Stomach (tissue), 19 donors: ENCODE measurements at places on chromosomes 1 and 21. TPM values are rescaled to one million over a fixed set of nuclear protein-coding genes. Genes with fewer than 3 reads are reported as not detected.

GRCh38 chr21:44898851-44899767 lies 21.6 kb downstream of the ITGB2 start:
- no peak for DNase-seq
- no peaks in the 10 kb centered on the region for H3K27me3 ChIP-seq
- peaks cover 17% of the 10 kb centered on the region for H3K4me1 ChIP-seq
- H3K4me3 ChIP-seq: no peak overlapping the region
- H3K36me3 ChIP-seq: peaks cover 49% of the 10 kb centered on the region
- H3K27ac ChIP-seq: no peak overlapping the region

DNA sequence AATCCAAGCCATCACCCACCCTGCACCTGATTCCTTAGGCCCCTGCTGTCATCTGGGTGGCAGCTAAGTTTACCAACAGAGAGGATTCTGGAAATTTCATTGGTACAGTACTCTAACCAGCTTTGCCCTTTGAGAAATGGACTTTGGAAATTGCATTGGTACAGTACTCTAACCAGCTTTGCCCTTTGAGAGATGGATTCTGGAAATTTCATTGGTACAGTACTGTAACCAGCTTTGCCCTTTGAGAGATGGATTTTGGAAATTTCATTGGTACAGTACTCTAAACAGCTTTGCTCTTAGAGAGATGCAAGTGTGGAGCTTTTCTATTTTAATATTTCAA lies 42.5 kb downstream of the MAB21L3 start:
- no peaks in the 10 kb centered on the region for H3K36me3 ChIP-seq
- peaks cover 30% of the 10 kb centered on the region for H3K4me1 ChIP-seq
- H3K4me3 ChIP-seq: no peak overlapping the region
- no peaks in the 10 kb centered on the region for H3K27me3 ChIP-seq
- no peak overlapping the region for H3K27ac ChIP-seq

- H3K36me3 ChIP-seq: no peaks in the 10 kb centered on the region
- H3K4me3 ChIP-seq: no peak overlapping the region
- no peak overlapping the region for H3K27ac ChIP-seq
- H3K27me3 ChIP-seq: no peaks in the 10 kb centered on the region
Measured at GRCh38 chr1:2344744-2345296, 46.5 kb downstream of the MORN1 start.

DNA sequence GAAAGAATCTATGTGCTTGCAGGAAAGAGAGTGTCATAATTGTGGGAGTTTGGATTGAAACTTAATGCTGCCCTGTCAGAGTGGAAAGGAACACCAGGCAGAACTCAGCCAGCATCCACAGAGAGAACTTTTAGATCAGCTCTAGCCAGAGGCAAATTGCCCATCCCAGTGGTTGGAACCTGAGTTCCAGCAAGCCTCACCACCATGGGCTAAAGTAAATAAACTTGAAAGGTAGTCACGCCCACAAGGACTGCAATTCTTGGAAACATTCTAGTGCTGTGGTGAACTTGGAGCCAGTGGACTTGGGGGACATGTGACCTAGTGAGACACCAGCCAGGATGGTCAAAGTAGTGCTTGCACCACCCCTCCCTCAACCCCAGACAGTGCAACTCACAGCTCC lies 571.6 kb downstream of the LRRIQ3 start:
- DNase-seq: no peak
- no peaks in the 10 kb centered on the region for H3K27me3 ChIP-seq
- no peak overlapping the region for H3K4me3 ChIP-seq
- no peaks in the 10 kb centered on the region for H3K4me1 ChIP-seq
- no peak overlapping the region for H3K27ac ChIP-seq

DNA sequence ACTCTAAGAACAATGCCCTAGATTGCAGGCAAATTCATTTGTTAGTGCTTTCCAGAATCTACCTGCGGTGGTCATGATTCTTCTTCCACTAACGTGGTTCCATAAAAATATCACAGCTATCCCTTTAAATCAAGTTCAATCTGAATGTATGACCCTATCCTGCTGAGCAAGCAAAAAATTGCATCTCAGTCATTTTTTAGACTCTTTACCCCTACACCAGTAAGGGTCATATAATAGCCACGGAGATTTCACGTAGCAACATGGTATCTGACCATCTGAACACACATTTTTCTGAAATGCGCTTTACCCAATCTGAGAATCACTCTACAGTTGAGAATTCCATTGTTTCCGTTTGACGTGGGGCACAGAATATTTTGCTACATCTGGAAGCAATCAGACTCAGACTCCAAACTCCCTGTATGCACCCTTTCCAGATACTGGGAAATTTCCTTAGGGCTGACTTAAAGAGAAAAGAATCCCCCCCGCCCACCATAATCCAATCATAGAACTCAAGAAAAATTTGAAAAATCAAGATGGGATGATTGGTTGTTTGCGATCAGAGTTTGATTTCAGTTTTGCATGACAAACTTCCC lies 699.2 kb upstream of the ZP4 start:
- H3K36me3 ChIP-seq: no peaks in the 10 kb centered on the region
- no peaks in the 10 kb centered on the region for H3K27me3 ChIP-seq
- H3K4me3 ChIP-seq: no peak overlapping the region
- no peaks in the 10 kb centered on the region for H3K4me1 ChIP-seq
- DNase-seq: no peak
- H3K27ac ChIP-seq: no peak overlapping the region

Gene ZNHIT6
- 8.3 TPM for polyA plus RNA-seq

Gene AIRE
- polyA plus RNA-seq: not detected
